Glutamatergic neuron (in vitro differentiated cells): ENCODE measurements at places on chromosomes 5 and 9.

GRCh38 chr5:75438722-75439121, 72.7 kb downstream of the CERT1 start:
- H3K36me3 ChIP-seq: peaks cover 14% of the 10 kb centered on the region
- DNase-seq: no peak
- H3K4me3 ChIP-seq: no peak overlapping the region
- H3K27me3 ChIP-seq: no peaks in the 10 kb centered on the region

DNA sequence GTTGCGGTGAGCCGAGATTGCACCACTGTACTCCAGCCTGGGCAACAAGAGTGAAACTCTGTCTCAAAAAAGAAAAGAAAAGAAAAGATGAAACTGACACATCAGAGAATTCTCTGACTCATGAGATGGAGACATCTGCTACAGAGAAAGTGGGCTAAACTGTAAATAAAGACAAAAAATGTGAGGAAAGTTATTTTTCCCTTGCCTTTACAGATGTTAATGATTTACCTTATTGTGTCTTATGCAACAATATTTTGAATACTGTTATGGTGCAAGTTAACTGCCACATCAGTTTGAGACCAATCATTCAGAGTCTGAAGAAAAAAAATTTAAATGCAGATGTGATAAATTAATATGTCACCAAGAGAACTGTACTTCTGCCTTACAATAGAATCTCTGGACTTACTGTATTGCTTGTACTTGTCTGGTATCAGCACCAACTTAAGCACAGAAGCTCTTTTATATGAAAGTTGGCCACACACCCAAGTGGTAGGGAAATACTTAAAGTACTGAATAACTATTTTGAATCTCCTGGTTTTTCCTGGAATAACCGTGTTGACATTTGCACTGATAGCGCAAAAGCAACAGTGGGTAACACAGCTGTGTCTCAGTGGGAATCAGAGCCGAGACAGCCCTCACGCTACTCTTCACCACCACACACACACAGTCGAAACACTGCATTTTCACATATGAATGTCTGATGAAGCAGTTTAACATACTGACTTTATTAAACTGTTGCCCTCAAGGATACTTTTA, 169.9 kb downstream of the FANCC start:
- no peak for DNase-seq
- H3K27ac ChIP-seq: no peak overlapping the region
- H3K36me3 ChIP-seq: no peaks in the 10 kb centered on the region
- no peak overlapping the region for H3K4me3 ChIP-seq
- no peaks in the 10 kb centered on the region for H3K27me3 ChIP-seq
- peaks cover 7% of the 10 kb centered on the region for H3K4me1 ChIP-seq

DNA sequence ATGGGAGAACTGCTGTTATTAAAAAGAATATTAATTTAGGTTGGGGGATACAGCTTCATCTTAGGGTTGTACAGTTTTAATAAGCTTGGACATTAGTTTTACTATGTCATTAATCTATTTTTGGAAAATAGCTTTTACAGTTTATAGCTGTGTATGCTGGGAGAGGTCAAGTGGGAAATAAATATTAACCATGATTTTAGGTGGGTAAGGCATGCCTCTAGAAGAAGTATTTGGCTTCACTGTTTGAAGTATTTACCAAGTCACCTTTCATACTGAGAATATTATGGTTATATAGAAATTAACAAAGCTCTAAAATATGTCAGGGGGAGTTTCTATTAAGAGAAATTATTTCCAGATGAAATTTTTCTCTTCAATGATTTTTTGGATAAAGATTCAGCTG, 5.2 kb downstream of the C5orf22 start:
- no peaks in the 10 kb centered on the region for H3K36me3 ChIP-seq
- H3K27me3 ChIP-seq: no peaks in the 10 kb centered on the region
- no peak overlapping the region for H3K27ac ChIP-seq
- H3K4me3 ChIP-seq: no peak overlapping the region
- H3K4me1 ChIP-seq: peaks cover 5% of the 10 kb centered on the region

DNA sequence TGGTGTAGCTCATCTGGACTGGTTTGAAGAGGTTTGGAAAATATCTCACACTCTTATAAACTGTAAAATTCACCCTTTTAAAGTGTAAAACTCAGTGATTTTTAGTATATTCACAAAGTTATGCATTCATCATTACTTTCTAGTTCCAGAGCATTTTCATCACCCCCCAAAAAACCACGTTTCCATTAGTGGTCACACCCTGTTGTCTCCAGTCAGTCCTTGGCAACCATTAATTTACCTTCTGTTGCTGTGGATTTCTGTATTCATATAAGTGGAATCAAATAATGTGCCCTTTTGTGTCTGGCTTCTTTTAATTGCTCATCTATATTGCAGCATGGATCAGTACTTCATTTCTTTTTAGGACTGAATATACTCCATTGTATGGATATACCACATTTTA, 18.4 kb downstream of the NIPBL start:
- H3K4me3 ChIP-seq: no peak overlapping the region
- DNase-seq: no peak
- H3K4me1 ChIP-seq: peaks cover 3% of the 10 kb centered on the region
- H3K27ac ChIP-seq: no peak overlapping the region
- H3K36me3 ChIP-seq: no peaks in the 10 kb centered on the region
- no peaks in the 10 kb centered on the region for H3K27me3 ChIP-seq

DNA sequence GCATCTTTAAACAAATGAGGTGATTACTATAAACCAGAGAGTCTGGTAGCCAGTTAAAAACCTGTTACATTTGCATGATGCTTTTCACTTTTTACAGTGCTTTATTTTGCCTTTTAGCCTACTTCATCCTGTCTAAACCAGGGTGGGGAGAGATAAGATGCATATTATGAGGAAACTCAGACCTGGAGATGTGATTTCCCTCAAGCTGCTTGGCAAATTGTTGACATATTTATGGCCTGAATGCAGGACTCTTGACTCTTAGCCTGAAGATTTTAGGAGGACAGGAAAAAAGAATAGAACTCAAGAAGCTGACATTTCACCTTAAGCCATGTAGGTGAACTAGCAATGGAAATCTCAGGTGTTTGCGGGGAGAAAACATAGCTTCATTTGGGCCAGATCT, 202.8 kb downstream of the NMUR2 start:
- DNase-seq: no peak
- no peaks in the 10 kb centered on the region for H3K36me3 ChIP-seq
- H3K27me3 ChIP-seq: no peaks in the 10 kb centered on the region
- no peak overlapping the region for H3K27ac ChIP-seq
- no peaks in the 10 kb centered on the region for H3K4me1 ChIP-seq

- DNase-seq: no peak
- H3K4me1 ChIP-seq: no peaks in the 10 kb centered on the region
- no peaks in the 10 kb centered on the region for H3K36me3 ChIP-seq
- H3K27me3 ChIP-seq: no peaks in the 10 kb centered on the region
- no peak overlapping the region for H3K27ac ChIP-seq
Observed at GRCh38 chr5:31133488-31133887, 60.0 kb upstream of the CDH6 start.

- no peaks in the 10 kb centered on the region for H3K27me3 ChIP-seq
- no peak overlapping the region for H3K27ac ChIP-seq
- no peak overlapping the region for H3K4me3 ChIP-seq
Observed at GRCh38 chr9:87286506-87286905, 211.2 kb upstream of the DAPK1 start.

- H3K36me3 ChIP-seq: peaks cover 7% of the 10 kb centered on the region
- no peaks in the 10 kb centered on the region for H3K4me1 ChIP-seq
- no peaks in the 10 kb centered on the region for H3K27me3 ChIP-seq
- no peak overlapping the region for H3K4me3 ChIP-seq
Observed at GRCh38 chr9:14813336-14814248, 91.1 kb upstream of the CER1 start.

- H3K27me3 ChIP-seq: peaks cover 2% of the 10 kb centered on the region
- DNase-seq: peak; percentile 32
- peak overlapping the region; percentile 96 for H3K27ac ChIP-seq
Observed at GRCh38 chr5:96090215-96090614, 128.6 kb upstream of the ELL2 start.

GRCh38 chr5:1106385-1107166, 5.3 kb downstream of the SLC12A7 start:
- H3K27me3 ChIP-seq: peaks cover 8% of the 10 kb centered on the region
- no peaks in the 10 kb centered on the region for H3K36me3 ChIP-seq
- DNase-seq: no peak
- H3K4me1 ChIP-seq: peaks cover 28% of the 10 kb centered on the region
- H3K27ac ChIP-seq: peak overlapping the region; percentile 9

GRCh38 chr5:140245341-140245740, 57.6 kb downstream of the PFDN1 start:
- peaks cover 18% of the 10 kb centered on the region for H3K27me3 ChIP-seq
- peaks cover 38% of the 10 kb centered on the region for H3K4me1 ChIP-seq
- H3K4me3 ChIP-seq: no peak overlapping the region
- peaks cover 4% of the 10 kb centered on the region for H3K36me3 ChIP-seq
- peak overlapping the region; percentile 85 for H3K27ac ChIP-seq
- DNase-seq: no peak

DNA sequence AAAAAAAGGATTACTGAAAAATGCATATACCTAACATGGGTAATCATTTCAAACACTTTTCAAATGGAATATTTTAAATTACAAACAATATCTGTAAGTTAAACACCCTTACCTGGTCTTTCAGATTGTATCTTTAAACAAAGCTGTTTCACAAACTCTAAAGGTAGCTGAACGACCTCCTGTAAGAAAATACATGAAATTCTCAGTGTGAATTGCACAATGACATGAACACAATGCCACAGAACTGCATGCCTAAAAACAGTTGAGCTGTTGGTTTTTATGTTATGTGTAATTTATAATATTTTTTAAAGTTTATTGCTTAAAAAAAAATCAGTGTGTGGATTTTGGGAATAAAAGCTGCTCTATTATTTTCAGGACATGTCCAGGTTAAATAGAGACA, 17.5 kb downstream of the IPPK start:
- peaks cover 6% of the 10 kb centered on the region for H3K36me3 ChIP-seq
- no peak for DNase-seq
- H3K4me3 ChIP-seq: no peak overlapping the region
- no peak overlapping the region for H3K27ac ChIP-seq
- H3K4me1 ChIP-seq: no peaks in the 10 kb centered on the region
- peaks cover 9% of the 10 kb centered on the region for H3K27me3 ChIP-seq
